Pons (tissue), 1 donor: ENCODE measurements at places on chromosomes 16 and 17.
A peak's percentile ranks its signal among the peaks of the same experiment; 100 is the strongest.

DNA sequence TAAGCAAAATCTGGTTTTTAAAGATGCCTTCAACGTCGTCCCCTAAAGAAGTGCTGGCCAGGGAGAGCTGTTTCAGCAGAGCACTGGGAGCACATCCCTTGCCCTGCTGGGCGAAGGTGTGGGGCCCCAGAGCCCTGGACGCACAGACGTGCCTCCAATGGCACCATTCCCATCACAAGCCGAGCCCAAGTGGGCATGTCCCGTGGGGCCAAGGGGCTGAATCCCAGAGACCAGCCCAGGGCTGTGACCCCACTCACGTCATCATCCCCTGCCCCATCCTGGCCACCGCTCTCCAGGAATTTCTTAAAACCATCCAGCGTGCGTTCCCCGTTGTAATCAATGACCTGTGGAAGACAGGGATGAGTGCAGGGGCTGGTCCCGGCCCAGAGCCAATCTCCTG is 10.0 kb upstream of the PPP1R27 start:
- no peak for DNase-seq

DNA sequence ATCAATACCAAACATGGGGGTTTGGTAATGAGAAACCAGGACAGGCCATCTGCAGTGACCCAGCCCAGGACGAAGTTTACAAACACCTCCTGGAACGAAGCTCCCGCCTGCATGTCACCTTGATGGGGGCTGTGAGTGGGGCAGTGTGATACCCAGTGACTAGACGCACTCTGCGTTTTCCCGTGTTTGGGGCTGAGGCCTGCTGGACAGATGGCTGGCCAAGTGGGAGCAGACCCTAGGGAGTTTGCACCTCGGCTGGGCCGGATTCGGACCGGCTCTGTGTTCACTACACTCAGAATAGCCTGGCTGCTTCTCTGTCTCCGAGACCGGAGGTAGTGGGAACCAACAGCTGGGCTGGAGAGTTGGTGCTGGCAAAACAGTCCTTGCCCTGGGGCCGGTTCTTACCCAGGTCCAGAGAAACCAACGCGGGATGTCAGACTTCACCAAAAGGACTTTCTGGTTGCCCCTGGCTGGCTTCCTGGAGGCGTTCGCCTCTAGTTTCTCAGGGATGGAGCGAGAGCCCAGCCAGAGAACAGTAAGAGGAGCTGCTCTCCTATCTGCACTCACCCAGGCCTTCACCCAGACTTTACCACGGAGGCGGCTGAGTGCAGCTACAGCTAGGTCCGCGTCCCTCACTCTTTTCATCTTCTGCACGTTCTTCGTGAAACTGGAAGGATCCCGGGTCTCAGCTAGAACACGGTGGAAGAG is 20.4 kb downstream of the CARHSP1 start:
- no peak for DNase-seq

GRCh38 chr16:12646490-12647274 is 157.0 kb downstream of the CPPED1 start:
- peak; percentile 81 for DNase-seq

- no peak for DNase-seq
These were observed 22.3 kb downstream of the FOXN1 start for GRCh38 chr17:28528327-28529012.

GRCh38 chr16:23302045-23302956 is at the start of gene SCNN1B:
Gene SCNN1B, plus strand, starts transcription at chr16:23302302. Its CDS starts 46,298 bp downstream, at chr16:23348600.
- no peak for DNase-seq

- DNase-seq = no peak
These were observed 56.4 kb downstream of the ABR start for GRCh38 chr17:1123393-1123831.

- DNase-seq = no peak
These were observed 383.0 kb upstream of the EEF2KMT start for GRCh38 chr16:5480431-5481195.

DNA sequence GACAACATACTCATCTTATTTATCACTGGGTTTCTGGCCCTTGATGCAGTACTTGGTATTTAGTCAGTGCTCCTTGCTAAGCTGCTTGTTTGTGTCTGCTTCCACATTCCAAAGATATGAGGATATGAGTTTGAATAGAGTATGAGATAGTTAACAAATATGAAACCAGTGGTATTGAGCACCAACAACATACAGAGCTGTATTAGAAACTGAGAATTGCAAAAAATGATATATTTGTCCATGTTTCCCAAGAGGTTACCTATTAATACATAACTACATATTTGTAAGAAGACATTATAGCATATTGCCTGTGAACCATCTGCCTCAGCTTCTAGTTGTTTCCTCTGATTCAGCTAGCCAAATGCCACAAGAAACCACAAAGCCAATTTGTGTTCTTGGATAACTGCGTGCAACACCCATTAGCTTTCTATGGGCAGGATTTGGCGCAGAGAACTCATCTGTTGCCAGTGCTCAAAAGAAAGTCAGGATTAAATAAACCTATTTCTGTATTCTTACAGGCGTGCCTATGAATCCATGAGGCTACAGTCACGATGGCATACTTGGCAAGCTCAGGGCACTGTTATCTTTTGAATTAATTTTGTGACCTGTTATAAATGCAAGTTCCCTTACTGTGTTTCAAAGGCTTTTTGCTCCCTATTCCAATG is 194.4 kb downstream of the MAP2K6 start:
- DNase-seq = peak; percentile 23

DNA sequence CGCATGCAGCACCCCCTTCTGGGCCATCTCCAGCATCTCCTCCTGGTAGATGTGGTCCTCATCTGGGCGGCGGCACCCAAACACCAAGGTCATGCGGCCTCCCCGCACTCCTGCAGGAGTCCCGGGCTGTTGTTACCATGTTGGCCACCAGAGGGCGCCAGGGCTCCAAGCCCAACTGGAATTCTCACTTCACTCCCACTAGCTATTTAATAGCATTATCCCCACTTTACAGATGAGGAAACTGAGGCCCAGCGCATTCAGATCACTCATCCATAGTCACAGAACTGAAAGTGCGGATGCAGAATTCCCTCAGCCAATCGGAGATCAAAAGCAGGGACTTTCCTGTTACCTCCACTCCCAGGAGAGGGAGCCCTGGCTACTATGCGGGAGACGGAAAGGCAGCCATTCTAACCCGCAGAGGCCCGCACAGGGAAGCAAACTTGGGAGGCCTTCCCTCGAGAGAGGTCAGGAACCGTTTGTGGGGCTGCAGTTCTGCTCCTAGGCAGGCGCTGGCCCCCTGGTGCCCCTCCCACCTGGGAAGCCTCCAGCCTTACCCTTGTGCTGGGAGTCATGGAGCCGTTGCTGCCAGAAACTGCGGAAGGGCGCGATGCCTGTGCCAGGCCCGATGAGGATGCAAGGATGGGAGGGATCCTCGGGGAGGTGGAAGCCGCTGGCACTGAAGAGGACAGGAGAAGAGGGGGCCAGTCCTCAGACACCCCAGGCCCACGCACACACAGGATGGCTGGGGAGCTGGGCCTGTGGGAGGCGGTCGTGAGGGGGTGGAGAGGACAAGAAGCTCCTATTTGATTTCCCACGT is 40.1 kb downstream of the NOS2 start:
- DNase-seq = peak; percentile 21

- DNase-seq = no peak
These were observed 101.8 kb downstream of the MYH11 start for GRCh38 chr16:15754821-15755534.

DNA sequence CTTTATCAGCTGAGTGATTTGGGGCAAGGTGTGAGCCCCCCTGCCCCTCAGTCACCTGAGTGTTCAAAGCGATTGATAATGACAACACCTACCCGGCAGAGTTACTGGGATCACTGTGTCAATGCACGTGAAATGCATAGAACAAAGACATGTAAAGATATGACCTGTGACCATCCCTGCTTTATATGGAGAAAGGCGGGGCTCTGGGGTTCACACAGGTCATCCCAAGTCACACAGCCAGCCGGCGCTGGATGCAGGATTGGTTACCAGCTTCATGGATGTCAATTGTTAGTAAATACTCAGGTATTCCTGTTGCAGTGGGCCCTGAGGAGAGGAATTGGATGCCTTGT is 64.4 kb downstream of the CRISPLD2 start:
- DNase-seq = no peak
